ENCODE measurements at places on chromosomes 7 and 10.

- peak; percentile 22 for DNase-seq
Measured at GRCh38 chr10:26869528-26869927, 8.8 kb upstream of the ABI1 start.

- no peak for DNase-seq
Measured at GRCh38 chr10:118956802-118957442, 72.6 kb upstream of the NANOS1 start.

DNA sequence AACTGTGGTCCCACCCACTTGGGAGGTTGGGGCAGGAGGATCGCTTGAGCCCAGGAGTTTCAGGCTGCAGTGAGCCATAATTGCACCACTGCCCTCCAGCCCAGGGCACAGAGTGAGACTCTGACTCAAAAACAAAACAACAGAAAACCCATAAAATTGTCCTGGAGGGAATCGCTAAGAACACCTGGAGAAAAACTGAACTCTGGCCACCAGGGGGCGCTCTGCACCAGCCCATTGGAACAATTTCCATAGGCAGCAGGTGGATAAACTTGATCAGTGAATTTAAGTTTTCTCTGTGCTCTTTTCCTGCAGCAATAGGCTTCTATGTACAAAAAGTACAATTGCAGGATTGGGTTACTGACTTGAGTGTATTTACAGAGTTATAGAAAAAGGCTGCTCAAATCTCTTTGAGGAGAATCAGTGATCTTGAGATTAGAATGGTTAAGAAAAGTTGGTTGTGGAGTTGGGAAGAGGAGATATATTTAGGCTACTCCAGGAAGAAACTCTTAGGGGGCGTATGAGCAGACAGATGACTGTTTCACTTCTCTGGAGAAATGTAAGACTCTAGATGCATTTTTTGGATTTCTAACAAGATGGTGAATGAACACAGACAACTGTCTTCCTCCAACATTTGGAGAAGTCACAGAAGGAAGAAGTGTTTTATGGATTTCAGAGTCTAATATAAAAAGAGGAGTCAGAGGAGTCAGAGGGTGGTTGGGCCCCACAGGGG is 274.9 kb upstream of the GALNT17 start:
- peak; percentile 57 for DNase-seq

DNA sequence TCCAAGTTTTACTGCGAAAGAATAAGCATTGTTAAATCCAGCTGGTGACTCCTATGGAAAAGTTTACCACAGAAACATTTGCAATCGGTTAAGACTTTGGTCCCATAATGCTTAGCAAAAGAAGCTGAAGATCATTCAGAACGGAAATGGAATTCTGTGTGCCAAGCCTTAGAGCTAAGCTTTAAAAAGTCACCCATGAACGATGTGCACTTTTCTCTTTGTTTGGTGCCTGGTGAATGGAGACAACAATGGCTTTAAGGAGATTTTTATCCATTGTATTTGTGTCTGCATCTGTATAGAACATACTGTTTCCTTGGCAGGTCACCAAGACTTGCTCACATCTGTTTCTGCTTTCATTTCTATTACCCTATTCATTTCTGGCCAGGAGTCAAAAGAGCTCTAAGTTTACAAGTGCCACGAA is 26.3 kb upstream of the COL1A2 start:
- no peak for DNase-seq

DNA sequence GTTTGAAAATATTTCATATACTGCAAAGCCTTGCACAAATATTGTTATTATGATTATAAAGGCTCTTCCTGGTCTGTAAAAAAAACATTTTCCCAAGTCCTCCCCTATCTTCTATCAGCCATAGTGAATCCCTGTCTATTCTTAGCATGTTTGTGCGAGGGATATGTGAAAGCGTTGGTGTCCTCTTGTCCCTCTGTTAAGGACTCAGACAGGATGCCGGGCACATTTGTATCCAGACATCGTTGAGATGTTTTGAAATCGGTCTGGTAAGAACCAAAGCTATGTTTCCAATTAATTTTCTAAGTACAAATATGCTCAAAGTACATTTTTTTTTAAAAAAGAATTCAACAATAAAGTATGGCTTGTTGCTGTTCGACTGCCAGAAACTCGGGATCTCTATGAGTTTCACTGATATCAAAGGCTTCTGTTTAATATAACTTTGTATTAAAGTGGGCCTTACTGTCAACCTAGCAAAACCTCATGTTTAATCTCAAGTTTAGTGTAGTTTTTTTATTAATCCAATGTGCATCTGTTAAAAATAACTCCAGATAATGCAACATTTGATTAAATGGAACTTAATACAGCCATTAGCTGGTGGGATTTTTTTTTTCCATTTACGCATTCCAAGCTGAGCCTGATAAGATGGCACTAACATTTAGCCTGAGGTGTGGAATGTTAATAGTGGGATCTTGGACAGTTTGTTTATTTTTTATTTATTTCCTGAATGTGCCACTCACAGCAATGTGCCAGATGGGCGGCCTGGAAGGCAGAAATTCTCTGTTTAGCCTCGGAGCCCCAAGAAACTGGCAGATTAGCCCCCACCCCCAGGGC is 754.3 kb downstream of the LRMDA start:
- no peak for DNase-seq

DNA sequence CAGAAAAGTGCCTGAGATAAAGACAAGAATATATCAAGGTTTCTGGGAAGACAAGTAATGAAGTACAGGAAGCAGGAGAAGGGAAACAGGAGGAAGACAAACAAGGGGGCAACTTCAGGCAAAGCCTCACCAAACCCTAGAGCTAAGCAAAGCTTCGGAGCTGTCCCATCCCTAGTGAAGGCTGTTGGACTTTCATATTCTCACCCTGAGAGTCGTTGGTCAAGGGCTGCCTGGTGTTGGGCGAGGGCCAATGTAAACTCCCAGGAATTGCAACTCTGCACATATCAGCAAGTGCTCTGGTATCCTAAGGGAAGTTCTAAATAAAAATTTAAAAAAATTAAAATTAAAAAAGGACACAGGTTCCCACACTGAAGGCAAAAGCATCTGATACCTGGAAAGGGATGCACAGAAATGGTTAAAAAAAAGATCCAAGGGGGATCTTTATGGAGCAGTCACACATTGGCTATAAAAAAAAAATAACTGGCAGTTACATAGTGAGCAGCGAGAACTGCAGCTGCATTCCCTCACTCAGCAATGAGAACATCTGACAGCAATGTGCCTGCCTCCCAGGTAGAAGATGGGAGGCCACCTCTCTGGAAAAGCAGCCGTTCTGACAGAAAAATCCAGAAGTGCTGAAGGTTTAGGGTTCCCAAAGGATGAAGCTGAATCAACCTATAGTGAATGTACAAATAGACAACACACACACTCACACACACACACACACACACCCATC is 304.7 kb downstream of the WDR11 start:
- no peak for DNase-seq

- DNase-seq: no peak
Measured at GRCh38 chr10:34147641-34148304, 667.3 kb downstream of the PARD3 start.

- no peak for DNase-seq
Measured at GRCh38 chr7:38382684-38383083, 109.2 kb upstream of the TARP start.

DNA sequence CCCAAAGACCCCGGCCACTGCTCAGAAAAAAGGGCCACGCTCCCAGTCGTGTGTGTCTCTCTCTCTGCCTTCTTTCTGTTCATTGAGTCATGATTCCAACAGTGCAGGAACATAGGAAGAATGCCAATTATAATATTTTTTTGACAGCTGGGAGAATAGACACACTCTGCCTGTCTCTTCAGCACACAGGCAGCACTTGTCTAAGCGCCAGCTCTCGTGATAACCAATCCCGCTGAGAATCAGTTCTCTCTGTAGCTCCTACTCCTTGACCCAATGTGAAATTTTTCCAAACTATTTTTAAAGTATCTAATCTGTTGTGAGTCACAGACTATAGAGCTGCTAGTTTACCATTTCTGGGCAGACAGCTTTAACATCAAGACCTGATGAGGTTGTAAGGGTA is 145.7 kb upstream of the RHEB start:
- no peak for DNase-seq

DNA sequence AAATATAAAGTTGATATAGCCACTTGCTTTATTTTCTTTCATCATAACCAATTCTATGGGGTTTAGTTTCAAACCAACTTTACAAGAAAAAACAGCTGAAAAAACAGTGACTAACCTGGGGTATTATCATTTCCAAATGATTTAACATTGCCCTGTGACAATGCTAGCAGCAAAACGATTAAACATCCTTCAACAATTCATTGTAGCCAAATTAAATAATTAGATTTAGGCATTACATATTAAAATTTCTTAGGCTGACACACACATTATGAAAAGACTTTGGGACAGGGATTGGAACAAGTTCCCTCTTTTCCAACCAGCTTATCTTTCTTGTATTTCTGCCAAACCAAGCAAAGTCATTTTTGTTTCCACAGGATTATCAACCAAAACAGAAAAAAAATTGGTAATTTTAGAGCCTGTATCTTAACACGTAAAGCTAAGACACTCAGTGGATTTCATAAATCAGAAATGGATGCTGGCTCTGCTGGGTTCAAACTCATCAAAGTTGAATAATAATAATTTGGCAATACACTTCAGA is 84.0 kb downstream of the SEMA3D start:
- DNase-seq: no peak

DNA sequence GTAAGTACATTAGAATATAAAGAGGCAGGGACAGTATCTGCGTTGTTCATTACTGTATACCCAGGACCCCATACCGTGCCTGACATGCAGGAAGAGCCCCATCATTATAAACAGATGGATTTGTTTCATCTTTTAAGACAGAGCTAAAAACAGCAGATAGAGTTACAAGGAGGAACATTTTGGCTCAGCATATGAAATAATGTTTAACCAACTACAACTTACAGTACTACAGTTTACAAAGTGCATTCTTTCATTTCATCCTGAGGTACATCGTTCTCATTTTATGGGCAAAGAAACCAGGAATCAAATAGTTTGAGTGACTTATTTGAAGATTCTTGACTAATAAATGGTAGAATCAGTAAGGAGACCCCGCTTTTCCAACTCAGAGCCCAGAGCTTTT is 38.1 kb upstream of the AGBL3 start:
- DNase-seq: no peak

DNA sequence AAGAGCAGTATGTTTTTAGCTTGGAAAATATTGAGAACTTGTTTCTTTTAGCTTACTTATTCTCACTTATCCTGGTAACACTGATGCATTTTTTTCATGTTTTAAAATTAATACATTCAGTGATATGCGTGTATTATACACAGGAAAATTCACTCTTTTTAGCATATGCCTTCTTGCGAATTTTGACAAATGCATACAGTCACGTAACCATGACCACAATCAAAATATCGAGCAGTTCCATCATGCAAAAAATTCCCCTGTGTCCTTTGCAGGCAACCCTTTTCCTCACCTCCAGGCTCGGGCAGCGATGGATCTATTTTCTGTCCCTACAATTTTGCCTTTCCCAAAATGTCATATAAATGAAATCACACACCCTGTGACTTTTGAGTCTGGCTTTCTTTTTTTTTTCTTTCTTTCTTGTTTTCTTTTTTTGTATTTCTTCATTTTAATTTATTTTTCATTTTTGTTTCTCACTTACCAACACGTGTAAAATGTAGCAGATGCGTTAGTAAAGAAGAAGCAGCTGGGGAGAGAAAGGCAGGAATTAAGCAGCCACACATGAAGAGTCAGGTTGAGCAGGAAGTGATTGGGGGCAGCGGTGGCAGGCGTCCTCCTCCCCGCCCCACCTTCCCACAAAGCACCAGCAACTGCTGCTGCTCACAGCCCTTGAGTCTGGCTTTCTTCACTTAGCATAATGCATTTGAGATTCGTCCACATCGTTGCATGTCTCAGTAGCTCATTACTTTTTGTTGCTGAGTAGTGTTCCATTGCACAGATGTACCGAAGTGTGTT is 29.9 kb downstream of the ADRB1 start:
- no peak for DNase-seq

DNA sequence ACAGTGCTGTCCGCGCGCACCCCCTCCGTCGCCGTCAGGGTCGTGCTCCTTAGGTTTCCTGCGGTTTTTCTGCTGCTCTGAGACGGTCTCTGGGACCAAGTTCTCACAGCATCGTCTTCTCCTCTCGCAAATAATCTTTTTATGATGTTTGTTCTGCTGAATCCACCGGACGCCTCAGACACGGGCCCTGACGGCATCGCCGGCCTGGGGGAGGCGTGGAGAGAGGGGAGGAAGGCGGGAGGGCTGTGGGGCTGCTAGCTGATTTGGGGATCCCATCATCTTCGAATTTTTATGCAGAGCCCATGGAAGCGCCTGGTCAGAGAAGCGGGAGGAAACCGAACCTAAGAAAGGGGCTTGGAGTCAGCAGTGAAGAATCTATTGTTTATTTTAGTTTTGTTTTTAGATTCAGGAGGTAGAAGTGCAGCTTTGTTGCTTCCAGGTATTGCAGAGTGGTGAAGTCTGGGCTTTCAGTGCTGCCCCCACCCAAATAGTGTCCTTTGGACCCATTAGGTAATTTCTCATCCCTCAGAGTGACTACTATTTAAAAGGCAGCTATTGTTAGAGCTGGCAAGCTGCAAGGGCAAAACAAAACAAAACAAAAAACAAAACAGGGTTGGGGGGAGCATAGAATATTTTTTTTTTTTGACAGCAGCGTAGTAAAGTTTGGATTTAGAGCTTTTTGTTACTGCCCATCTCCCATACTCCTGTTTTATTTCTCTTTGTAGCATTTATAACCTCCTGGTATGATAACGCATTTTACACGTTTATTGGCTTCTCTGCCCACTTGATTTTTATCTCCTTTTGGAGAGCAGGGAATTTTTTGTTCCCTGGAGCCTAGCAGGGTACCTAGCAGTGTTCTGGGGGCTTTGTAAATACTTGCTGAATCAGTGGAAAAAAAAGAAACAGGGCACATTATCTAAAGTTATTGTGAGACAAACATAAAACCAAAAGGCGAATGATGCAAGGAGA is 92.6 kb downstream of the SPAG6 start:
- DNase-seq: peak; percentile 21

- DNase-seq: peak; percentile 5
Measured at GRCh38 chr7:98133621-98134303, 27.1 kb downstream of the LMTK2 start.

GRCh38 chr10:30047924-30048531 is 11.4 kb downstream of the JCAD start:
- peak; percentile 14 for DNase-seq

DNA sequence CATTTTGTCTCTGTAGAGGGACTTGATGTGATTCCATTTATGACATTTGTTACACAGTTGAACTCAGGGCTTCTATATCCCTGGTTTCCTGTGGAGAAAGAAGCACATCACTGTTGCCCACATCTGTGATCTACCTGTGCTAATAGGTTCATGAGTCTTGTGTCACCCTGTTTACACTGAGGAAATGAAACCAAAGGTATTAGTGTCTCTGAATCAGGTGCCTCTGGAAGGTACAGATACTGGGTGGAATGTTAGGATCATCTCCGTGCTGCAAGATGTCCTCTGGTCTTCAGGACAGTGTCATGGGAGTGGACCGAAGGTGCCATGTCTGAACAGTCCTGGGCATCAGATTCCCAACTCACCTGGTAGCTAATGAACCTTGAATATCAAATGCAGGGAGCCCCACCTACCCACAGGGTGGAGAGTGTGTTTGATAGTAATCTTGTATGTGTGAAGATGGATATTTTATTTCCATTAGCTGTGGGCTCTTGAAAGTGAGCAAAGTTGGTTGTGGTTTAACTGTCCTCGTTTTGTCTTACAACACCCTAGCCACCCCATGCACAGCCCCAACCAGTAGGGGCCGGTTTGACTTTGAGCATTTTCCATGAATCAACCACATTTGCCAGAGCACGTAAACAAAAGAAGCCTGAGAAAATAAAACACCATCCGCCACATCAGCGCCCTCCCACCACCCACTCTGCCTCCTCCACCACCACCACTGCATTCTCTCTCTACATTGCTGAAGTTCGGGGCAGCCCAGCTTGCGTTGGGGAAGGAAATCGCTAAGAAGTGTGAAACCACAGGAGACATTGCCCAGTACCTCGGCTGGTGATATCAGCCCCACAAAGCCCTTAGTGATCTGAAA is 40.7 kb downstream of the TARP start:
- peak; percentile 87 for DNase-seq
